HT-29 (cell line): ENCODE measurements at places on chromosomes 4 and X.
A peak's percentile ranks its signal among the peaks of the same experiment; 100 is the strongest.

DNA sequence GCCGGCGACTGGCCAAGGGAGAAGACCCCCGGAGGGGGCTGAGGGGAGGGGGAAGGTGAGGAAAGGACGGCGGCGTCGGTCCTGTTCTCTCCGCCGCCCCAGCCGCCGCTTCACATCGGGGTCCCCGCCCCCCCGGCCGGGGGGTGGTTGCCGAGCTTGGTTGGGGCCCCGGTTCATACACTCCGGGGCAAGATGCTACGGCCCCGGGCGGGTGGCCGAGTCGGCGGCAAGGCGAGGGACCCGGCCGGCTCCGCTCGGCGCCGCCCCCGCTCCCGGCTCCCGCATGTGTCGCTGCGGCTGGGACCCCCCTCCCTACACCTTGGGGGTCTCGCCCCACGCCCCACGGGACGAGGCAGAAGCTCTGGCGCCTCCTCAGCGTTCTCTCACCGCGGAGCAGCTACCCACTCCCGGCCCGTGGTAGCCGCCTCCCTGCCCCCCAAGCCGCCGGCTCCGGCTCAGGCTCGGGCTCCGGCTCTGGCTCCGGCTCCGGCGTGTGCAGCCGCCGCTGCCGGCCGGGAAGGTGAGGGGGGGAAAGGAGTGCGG is 461 bp downstream of the FBXW7 start:
- DNase-seq, result peak; percentile 14

DNA sequence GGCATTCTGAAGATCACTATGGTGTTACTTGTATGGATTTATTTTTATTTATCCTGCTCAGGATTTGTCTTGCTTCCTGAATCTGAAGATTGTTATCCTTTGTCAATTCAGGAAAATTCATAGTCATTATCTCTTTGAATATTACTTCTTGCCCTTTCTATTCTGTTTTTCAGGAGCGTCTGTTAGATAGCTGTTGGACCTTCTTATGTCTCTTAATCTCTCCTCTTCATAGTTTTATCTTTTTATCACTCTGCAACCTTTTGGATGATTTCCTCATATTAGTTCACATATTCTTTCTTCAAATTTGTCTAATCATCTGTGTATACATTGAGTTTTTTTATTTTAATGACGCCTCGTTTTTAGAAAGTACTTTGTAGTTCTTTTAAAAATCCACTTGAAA is 19.6 kb downstream of the WDR19 start:
- DNase-seq, result no peak

- no peak for DNase-seq
These were observed 53.2 kb upstream of the C4orf54 start for GRCh38 chr4:99710681-99711345.

- no peak for DNase-seq
These were observed 2.1 kb downstream of the HHIP start for GRCh38 chr4:144648042-144648441.

GRCh38 chrX:132022198-132022966 is 720 bp upstream of the STK26 start:
- peak; percentile 47 for DNase-seq

GRCh38 chr4:68738036-68738435 is 67.6 kb upstream of the UGT2B15 start:
- DNase-seq, result no peak

DNA sequence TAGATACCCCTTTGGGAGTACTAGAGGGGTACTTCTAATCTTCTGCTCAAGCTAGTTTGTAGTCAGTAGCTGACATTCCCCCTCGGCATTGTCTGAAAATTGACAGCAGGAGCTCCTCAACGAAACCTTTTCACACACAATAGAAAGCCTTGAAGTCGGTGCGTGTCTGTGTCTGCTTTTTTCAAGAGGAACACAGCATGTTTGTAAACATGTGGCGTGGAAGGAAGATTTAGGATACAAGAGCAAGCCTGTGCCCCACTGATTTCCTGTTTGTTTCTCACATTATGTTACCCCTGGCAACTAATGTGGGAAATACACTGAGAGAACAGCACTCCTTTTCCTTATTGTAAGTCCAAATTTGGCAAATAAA is 252.6 kb downstream of the ANKRD50 start:
- no peak for DNase-seq

DNA sequence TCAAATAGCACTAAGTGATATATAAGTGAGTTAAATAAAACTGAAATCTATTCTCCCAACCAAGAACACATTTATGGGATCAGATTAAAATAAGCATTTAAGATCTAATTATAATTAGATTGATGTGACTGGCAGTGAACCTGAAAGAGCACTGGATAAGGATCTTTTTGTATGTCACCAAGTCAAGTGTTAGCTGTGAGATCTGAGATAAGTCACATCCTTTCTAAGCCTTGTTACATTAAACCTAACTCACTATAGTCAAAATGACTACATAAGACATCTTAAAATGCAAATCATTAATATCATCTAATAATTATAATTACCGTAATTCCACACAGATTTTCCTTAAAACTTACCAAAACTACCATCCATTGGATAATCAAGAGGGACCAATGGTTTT is 1.6 kb downstream of the CCNA2 start:
- no peak for DNase-seq

GRCh38 chrX:1418901-1419544 is 27.1 kb upstream of the SLC25A6 start:
- no peak for DNase-seq

GRCh38 chr4:6498511-6499237 is 26.3 kb upstream of the PPP2R2C start:
- DNase-seq, result no peak

DNA sequence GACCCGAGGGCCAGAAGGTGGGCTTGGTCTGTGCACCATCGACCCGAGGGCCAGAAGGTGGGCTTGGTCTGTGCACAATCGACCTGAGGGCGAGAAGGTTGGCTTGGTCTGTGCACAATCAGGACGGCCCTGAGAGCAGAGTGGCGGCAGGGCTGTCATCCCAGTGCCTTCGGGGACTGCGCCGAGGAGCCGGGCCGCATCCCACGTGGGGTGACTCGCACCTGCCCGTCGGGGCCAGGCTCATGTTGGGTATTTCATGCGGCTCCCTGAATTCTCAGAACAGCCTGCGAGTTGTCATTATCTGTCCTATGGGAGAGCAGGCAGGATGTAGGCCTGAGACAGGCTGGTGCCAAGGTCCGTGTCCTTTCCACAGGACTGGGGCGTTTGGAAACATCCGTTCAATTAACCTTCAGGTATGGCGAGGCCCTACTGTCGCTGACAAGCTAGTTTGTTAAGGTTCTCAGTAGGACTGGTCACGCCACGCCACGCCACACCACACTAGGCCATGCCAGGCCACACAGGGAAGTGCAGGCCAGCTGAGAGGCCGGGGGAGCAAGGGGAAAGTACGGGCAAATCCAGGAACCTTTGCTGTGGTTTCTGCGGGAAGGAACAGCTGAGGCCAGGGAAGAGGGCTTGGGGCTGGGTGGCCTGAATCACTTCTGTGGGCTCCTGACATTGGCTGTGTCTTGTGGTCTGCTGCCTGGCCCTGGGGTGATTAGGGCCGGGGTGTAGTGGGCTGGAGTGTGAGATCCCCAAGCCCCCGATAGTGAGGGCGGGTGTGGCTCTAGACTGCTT is 182.9 kb downstream of the AFAP1 start:
- DNase-seq, result no peak

DNA sequence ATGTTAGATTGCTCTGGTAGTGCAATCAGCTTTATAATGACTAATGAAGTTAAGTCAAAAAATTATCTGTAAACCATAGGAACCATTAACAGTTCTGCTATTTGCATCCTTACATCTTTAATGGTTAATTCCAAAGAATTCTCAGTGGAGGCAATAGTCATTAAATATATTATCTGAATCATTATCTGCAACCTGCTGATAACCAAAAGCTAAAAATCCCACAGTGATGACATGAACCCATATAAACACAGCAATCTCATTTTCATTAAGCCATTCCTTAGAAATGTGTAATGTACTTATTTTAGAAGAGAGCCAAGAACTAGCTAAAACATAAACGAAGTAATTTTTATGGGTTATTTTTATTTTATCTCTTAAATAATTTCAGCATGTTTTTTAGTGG is 60.2 kb downstream of the MAGEB16 start:
- DNase-seq, result no peak

GRCh38 chrX:15719324-15719968 is 18.6 kb upstream of the CA5B start:
- DNase-seq, result no peak

DNA sequence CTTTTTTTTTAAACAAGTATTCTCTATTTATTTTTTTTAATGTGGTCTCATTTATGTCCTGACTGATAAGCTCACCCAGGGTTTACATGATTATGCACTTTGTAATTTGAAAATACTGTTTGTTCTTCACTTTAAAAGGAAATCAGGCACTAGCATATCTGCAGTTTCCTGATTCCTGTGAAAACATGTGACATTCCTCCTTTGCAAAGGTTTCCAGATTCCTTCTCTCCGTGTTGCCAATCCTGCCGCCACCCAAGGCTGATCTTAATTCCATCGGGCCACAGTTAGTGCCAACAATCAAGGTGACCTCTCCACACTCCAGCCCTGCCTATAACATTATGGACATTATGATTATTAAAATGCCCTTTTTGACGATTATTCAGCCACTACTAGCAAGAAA is 225.4 kb downstream of the PCDH7 start:
- peak; percentile 59 for DNase-seq

GRCh38 chr4:118754890-118755289 is 69.7 kb downstream of the METTL14 start:
- no peak for DNase-seq

DNA sequence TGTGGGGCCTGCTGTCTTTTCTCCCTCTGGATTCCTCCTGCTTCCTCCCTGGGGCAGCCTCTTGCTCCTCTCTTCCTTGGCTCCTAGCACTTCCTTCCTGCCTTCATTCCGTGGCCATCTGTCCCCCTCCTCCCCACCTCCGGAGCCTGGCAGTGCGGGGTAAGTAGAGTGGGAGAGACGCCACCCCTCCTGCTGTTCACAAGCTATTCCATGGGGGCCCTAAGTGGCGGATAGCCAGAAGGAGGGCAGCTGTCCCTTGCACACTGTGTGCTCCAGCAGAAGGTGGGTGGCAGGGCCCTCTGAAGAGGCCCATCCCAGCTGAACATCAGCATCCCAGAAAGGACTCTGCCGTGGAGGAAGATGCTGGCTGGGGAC is 27.4 kb downstream of the CCNQ start:
- no peak for DNase-seq

- no peak for DNase-seq
These were observed 144.9 kb downstream of the FBXO8 start for GRCh38 chr4:174138616-174139015.
